ENCODE measurements at places on chromosomes 3 and 15. TPM values are rescaled to one million over a fixed set of nuclear protein-coding genes. Genes with fewer than 3 reads are reported as not detected.
A peak's percentile ranks its signal among the peaks of the same experiment; 100 is the strongest.

DNA sequence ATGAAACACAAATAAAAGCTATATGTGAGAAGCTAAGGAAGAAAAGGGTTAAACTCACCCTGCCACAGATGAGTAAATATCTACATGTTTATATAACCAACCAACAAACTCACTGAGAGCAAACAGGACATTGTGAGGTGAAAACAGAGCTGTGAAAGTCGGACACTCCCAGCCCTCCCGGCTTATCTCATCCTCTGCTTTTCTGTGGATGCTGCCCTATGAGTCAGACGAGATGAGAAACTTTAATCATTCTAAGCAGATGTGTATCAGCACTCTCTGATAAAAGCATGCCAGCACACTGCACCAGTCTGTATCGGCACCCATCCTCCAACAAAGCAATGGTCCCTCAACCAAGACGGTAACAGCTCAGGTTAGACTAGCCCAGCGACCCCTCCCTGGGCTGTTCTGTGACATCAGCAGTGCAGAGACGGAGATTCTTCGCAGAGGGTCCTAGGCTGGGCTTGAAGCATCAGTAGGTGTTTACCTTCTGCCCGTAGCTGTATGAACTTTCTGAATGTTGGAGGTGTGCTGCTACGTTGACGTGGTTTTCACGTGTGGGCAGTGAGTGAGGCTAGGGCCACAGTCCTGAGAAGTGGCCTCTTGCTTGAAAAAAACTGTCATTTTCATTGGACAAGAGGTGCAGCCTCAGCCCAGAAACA lies 119.8 kb upstream of the ALDH1A3 start:
- no peak overlapping the region for H3K27ac ChIP-seq
- no peaks in the 10 kb centered on the region for H3K4me1 ChIP-seq
- peak; percentile 39 for DNase-seq
- H3K27me3 ChIP-seq = no peaks in the 10 kb centered on the region

DNA sequence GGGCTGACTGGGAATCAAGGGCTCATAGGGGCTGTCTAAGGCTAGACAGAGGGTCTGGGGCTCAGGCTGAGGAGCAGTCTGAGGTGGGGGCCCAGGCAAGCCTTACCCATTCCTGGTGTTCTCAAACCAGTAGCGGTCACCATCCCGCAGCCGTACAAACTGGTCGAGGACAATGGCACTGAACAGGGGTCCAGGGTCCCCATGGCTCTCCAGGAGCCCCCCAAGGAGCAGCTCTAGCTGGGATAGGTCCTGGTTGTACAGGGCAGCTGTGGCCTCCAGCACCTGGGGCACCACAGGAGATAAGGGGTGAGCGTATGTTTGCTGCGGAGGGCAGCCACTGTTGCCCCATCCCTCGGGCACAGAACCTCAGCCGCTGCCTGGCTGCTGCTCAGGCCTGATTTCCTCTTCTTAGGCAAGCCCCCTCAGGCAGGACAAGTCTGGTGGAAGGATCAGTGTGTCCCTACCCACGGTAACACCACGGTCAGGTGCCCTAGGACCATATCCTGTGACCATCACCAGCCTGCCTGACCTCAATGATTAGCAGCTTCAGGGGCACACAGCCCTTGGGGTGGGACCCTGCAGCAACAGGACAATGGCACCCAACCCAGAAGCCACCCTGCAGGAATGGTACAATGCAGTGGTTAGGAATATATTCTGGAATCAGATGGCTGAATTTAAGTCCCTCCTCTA lies 5.9 kb downstream of the DUOX2 start:
- H3K27ac ChIP-seq = no peak overlapping the region
- no peaks in the 10 kb centered on the region for H3K4me1 ChIP-seq
- H3K36me3 ChIP-seq = no peaks in the 10 kb centered on the region
- DNase-seq = peak; percentile 68
- H3K27me3 ChIP-seq = no peaks in the 10 kb centered on the region

DNA sequence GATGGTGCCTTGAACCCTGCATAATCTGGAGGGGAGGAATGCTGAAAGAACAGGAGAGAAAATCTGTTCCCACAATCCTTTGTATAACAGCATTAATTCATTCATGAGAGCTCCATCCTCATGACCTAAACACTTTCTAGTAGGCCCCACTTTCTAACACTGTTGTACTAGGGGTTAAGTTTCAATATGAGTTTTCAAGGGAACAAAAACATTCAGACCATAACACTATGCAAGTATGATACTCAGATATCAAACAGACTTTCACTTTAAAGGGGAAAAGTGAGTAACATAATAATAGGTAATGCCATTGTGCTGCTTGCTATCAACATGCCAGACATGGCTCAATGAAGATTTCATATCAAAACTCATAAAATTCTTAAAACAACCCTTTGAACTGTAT lies 32.4 kb upstream of the PLSCR2 start:
- no peak for DNase-seq
- H3K4me3 ChIP-seq = no peak overlapping the region
- H3K4me1 ChIP-seq = no peaks in the 10 kb centered on the region
- H3K36me3 ChIP-seq = no peaks in the 10 kb centered on the region

DNA sequence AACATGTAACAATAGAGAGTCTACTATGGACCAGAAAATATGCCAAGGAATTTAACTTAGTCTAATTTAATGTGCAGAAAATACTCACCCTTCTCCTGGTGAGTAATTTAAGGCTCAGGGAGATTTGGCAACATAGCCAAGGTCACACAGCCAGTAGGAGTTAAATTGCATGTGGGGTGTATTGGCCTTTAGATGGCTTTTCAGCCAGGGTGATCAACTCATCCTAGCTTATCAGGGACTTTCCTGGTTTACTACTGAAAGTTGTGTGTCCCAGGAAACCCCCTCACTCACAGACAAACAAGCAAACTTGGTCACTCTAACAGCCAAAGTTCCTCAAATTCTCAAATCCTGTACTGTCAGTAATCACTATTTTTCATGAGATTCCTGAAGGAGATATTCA lies 2.6 kb upstream of the SLC9A9 start:
- no peak overlapping the region for H3K4me3 ChIP-seq
- no peak overlapping the region for H3K27ac ChIP-seq
- no peaks in the 10 kb centered on the region for H3K36me3 ChIP-seq
- no peak for DNase-seq

GRCh38 chr15:31480356-31481025 lies 153.9 kb downstream of the KLF13 start:
- H3K4me1 ChIP-seq = no peaks in the 10 kb centered on the region
- H3K27me3 ChIP-seq = no peaks in the 10 kb centered on the region
- no peak overlapping the region for H3K4me3 ChIP-seq
- DNase-seq = no peak
- no peaks in the 10 kb centered on the region for H3K36me3 ChIP-seq

The ACKR2 gene
- 3.1 TPM for total RNA-seq

The TMIE gene
- 0.99 TPM for total RNA-seq

The ZCWPW2 gene
- total RNA-seq = 1.6 TPM

The RAP2B gene
- 11.3 TPM for total RNA-seq

The NEO1 gene
- 31.4 TPM for total RNA-seq

The ACAN gene
- 312 TPM for total RNA-seq

The WDR49 gene
- total RNA-seq = 3.0 TPM

The CERS3 gene
- not detected for total RNA-seq

The BCHE gene
- total RNA-seq = 4.3 TPM

Measured in aorta (tissue), 5 donors.